NCI-H1930 (cell line): ENCODE measurements at places on chromosomes 16 and 17.

GRCh38 chr17:13337864-13338371, 263.8 kb downstream of the HS3ST3A1 start:
- DNase-seq, result no peak

GRCh38 chr16:86970279-86970678, 346.9 kb downstream of the C16orf95 start:
- DNase-seq, result no peak

- DNase-seq, result no peak
These were observed 45.9 kb downstream of the ABAT start for GRCh38 chr16:8720080-8720966.

GRCh38 chr16:74850027-74850426, 75.4 kb upstream of the FA2H start:
- no peak for DNase-seq

DNA sequence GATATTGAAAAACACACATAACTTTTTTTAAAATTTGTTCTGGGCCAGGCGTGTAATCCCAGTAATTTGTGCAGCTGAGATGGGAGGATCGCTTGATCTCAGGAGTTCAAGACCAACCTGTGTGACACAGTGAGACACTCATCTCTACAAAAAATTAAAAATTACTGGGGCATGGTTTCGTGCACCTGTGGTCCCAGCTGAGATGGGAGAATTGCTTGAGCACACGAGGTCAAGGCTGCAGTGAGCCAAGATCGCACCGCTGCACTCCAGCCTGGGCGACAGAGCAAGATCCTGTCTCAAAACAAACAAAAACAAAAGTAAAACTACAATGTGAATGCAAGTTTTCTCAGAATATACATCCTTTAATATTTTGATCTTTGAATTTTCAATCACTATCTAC, 15.1 kb downstream of the C16orf54 start:
- DNase-seq, result no peak

GRCh38 chr17:55334285-55334684, 69.5 kb downstream of the HLF start:
- DNase-seq, result no peak

GRCh38 chr16:49749816-49750215, 106.1 kb downstream of the ZNF423 start:
- DNase-seq, result no peak

GRCh38 chr16:49036126-49036525, 245.5 kb downstream of the CBLN1 start:
- no peak for DNase-seq

DNA sequence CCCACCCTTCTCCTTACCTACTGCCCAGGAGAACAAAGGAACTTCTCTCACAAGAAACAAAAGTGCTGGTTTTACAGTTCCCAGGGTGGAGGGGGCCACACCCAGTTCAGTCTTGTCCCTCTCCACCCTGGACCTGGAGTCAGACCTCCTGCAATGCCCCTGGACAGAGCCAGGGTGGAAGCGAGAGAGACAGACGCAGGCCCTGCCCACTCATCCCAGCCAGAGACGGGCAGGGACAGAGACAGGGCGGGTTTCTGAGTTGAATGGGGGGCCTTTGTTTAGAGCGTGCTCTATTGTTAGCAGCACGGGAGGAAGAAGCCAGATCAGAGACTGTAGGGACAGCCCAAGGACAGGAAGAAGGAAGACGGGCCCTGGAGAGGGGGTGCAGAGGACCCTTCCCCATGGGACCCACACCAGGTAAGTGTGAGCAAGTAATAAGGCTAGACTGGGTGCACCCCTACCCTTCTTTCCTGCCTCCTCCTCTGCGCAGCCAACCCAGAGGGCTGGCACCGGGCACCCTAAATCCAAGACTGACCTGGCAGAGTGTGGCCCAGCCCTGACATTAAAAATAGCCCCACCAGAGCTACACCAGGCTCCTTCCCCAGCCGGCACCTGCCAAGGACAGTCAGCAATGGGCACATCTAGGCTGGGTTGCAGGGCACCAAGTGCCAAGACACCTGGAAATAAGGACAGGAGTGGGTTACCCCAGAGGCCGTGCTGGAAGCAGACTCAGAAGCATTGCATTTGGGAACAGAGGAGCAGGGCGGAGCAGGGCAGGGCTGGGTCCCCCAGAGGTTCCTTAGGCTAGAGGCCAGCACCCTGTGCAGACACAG, 10.9 kb downstream of the JUP start:
- no peak for DNase-seq

DNA sequence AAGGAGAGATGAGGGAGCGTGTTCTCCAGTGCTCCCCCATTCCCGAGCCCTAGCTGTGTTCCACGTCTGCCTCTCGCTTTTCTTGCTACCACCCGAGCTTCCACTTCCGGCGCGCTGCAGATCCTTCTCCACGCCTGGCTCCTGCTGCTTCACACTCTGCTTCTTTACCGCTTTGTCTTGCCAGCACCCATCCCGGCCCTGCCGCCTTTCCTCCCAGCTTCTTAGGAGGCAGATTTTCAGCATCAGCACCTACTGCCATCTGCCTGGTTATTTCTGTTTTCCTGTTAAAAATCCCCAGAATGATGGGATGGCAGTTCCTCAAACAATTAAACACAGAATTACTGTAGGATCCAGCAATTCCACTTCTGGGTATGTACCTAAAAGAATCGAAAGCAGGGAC, 64.7 kb downstream of the ELAC2 start:
- DNase-seq, result no peak

DNA sequence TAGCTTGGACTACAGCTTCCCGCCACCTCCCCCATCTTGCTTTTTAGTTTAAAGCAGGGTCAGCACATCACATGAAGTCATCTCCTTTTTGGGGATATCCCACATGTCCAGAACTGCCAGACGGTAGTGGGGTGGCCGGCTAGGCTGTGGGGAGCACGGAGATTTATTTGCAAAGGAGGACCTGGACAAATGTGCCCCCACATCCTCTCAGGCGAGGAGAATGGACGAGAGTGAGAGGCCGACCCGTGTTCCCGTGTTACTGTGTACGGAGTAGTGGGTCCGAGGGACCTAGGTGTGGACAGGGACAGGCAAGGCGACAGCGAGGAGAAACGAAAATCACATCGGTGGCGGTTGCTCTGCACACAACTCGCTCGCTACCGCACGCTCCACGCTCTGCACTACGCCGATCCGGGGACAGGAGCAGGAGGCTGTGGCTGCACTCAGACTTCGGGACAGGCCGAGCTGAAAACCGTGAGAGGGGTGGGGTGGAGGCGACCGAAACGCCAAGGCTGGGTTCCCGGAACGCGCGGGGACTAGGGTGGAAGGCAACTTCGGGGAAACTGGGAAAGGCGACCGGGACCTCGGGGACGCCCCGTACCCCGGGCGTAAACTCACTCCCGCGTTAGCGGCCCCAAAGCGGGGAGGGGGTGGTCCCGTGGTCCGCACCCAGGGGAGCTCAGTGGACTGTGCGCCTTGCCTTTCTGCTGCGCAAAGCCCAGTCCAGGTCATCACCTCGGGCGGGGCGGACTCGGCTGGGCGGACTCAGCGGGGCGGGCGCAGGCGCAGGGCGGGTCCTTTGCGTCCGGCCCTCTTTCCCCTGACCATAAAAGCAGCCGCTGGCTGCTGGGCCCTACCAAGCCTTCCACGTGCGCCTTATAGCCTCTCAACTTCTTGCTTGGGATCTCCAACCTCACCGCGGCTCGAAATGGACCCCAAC, at the start of gene MT1A:
TSS of gene MT1A (plus strand) at position 853 of the 937 bp plus-strand sequence. CDS start at position 926, 73 bp downstream.
- peak; percentile 7 for DNase-seq

DNA sequence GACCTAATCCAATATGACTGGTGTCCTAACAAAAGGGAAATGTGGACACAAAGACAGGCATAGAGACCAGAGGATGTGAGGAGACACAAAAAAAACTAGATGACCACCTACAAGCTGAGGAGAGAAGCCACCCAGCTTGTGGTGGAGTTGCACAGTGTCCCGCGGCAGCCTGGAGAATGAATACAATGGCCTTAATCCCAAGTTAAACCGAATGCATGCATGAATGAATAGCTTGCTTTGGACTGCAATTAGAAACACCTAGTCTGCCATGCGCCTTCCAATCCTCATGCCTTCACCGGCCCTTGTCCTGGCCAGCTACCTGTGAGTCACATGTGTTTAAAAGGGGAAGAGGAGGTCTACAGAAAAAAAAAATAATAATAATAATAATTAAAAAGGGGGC, 72.0 kb downstream of the CNGB1 start:
- DNase-seq, result no peak

DNA sequence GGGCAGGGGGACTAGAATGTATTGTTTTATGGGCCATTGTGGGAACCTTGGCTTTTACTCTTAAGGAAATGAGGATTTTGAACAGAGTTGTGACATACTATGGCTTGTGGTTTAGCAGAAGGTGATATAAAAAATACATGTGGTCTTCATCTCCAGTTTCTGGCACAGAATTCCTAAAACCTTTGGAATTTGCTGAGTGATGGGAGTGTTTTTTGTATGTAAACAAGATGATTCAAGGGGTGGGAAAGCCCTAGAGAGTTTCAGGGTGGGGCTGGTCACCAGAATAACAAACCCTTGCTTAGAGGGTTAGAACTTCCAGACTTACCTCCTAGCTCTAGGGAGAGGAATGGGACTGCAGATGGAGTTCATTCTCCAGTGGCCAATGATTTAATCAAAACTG, 316.1 kb downstream of the PHKB start:
- no peak for DNase-seq

- DNase-seq, result no peak
These were observed at the start of gene SEPTIN1 for GRCh38 chr16:30382111-30382881. Gene SEPTIN1 (minus strand): TSS chr16:30382561. CDS start chr16:30382542, 19 bp downstream.

- DNase-seq, result no peak
These were observed 17.0 kb upstream of the ABCA8 start for GRCh38 chr17:68972119-68972704.

DNA sequence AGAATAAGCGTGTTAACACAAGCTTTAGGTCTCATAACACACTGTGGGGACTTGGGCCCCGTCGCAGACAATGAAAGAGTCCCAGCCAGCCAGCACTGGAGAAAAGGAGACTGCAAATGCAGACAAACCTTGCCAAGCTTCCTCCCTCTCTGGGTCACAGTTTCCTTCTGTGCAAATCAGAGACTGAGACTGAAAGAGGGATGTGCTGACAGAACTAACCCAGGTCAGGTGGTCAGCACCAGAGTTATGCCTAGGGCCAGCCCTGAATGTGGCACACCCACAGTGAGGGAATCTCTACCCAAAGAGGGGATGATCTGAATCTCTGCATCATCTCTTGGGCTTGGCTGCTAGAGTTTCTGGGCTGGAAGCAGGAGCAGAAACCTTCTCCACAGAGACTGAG, 282.3 kb upstream of the CCL2 start:
- no peak for DNase-seq

DNA sequence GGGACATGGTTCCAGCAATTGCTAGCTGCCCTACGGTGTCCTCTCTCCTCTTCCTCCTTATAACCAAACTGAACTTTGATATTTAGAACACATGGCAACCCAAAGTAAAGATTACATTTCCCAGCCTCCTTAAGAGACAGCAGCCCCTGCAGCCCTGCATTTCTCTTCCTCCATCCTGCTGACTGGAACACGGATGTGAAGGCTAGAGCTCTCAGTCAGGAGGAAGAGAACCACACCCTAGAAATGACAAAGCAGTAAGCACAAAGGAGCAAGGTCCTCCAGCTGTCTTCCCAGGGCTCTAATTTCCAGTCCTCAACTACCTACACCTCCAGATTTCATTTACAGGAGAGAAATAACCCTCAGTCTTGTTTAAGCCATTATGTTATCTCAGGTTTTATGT, 10.9 kb downstream of the DYNC1LI2 start:
- DNase-seq, result no peak

DNA sequence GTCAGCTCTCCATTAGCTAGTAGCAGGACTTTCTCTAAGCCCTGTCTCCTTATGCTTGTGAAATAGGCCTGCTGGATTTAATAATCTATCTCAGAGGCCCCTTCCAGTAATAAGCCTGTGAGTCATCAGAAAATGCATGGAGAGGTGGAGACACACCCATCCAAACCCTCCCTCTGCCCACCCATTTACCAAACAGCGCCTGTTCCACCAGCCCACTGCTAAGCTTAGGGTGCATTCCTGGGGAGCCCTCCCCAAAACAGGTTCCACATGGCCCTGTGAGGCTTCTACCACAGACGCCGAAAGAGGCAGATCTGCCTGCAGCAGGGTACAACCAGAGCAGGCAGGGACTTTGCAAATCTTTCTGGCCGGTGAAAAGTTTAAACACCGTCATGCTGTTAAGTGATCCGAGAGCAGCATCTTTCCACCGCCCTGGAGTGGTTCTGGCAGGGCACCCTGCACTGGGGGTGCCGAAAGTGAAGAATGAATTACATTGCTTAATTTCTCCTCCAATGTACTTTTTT, 99.3 kb downstream of the GAS7 start:
- DNase-seq, result no peak
